ENCODE measurements at places on chromosomes 5 and 9.
A peak's percentile ranks its signal among the peaks of the same experiment; 100 is the strongest.

DNA sequence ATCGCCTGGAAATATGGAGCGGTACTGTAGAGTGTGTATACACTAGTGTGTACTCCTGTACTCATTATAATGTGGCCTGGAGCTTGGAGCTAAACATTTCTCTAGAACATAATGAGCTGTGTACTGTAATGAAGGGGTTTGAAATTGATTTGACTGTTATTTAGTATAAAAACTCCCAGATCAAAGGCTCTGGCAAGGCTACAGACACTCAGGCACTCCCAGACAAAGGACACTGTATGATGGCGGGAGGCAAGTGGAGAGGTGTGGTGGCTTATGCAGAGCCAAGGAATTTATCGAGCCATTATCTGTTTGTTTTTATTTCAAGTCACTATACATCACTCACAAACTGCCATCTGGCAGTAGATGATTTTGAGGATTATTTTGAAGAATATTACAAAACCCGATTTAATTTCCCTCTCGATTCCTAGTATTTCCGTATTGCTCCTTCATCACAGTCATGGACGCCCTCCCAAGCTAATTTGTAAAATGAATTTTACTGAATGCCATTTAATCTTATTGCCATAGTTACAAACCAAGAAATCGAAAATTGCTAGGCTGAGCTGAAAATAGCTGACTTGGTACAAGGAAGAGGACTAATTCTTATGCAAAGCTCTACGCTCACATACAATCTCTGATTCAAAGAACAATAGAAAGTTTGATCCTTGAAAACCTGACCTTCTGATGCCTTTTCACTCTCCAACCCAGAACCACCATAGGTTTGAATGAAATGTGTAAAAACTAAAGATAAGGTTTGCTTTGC, 240.2 kb upstream of the SEMA6A start:
- DNase-seq: no peak

DNA sequence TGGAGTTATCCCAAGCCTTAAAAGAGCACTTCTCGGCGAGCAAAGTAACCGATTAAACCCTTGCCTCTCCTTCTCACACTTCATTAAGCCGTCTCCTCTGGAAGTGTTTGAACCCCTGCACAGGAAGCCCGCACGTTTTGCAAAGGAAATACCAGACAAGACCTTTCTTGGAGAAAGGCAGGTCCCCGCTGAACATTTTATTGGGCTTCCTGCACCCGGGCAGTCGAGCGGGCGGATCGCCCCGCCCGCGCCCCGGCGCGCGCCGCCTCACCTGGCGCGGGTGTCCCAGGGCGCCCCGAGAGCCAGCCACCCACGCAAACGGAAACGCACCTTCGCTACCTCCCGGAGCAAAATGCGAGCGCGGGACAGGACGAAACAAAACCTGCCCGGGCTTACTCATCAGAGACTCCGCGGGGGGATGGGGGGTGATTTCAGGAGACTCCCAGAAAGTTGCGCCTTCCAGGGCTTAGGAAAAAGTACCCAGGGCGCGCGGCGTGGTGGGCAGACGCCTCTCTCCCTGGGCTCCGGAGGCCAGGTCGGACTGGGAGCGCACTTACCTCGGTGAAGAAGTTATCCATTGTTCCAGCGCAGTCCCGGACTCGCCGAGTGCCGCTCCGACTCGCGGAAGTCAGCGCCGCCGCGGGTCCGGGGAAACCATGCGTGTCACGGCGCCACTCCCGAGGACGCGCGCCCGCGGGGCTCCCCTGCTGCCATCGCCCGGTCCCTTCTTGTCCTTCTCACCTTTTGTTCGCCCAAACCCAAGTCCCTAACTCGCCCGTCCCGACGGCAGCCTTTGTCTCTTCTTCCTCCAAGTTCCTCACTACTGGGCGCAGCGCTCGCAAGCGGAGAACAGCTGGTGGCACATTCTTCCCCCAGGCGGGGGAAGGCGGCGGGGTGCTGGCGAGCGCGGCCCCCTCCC, 598 bp downstream of the MYO10 start:
- DNase-seq: peak; percentile 36

- no peak for DNase-seq
Measured at GRCh38 chr9:102047549-102047948, 309.1 kb upstream of the GRIN3A start.

DNA sequence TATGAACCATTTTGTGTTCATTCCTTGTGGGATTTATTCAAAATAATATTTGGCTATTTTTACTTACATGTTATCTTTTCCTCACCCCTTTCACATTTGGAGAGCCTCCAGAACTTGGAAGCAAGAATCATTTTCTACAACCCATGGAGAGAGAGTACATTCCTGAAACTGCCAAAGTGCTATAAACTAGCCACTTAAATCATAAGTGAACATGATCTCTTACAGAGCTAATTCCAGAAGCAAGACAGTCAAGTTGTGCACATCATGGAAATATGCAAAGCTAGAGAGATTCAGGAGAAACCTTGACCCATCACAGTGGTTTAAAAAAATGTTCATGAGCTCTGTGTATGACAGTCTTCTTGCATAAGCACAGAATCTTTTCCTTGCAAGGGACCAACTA, 883.6 kb upstream of the C9orf72 start:
- no peak for DNase-seq
